Thyroid gland (tissue), 4 donors: ENCODE measurements at places on chromosomes 4 and X. TPM values are rescaled to one million over a fixed set of nuclear protein-coding genes. Genes with fewer than 3 reads are reported as not detected.
A peak's percentile ranks its signal among the peaks of the same experiment; 100 is the strongest.

DNA sequence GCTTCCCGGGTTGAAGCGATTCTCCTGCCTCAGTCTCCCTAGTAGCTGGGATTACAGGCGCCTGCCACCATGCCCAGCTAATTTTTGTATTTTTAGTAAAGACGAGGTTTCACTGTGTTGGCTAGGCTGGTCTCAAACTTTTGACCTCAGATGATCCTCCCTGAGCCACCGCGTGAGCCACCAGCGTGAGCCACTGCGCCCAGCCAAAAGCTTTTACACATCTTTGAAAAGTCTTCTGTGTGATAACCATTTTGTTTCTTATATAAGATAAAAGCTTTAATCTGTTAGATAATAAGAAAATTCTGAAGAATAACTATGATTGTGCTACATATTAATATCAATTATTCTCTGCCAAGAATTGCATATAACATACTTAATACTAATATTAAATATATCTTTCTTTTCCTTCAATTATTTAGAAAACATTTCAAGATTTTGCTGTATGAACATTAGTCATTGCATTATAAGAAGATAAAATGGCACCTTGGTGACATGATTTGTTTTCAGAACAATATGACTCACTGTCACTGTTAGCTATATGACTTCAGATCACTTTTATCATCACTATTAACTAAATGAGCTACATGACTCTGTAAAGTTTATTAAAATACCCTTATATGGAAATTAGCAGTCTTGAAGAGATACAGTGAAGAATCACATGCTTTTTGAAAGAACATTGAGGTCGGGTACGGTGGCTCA, 33.4 kb downstream of the RUFY3 start:
- no peak for DNase-seq

DNA sequence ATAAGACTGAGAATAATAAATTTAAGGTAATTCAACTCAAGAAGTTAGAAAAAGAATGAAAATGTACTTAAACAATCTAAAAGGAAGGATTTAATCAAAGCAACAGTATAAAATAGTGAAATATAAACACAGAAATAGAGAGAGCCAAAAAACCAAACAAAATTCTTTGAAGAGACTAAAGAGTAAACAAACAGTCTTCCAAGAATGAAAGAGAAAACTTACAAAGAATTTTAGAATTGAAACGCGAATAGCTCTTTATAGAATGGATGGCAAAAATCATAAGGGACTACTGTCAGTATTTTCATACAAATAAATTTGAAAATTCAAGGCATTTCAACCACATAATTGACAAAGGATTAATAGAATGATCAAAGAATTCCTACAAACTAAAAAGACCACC, 41.7 kb downstream of the VEGFC start:
- DNase-seq = no peak

DNA sequence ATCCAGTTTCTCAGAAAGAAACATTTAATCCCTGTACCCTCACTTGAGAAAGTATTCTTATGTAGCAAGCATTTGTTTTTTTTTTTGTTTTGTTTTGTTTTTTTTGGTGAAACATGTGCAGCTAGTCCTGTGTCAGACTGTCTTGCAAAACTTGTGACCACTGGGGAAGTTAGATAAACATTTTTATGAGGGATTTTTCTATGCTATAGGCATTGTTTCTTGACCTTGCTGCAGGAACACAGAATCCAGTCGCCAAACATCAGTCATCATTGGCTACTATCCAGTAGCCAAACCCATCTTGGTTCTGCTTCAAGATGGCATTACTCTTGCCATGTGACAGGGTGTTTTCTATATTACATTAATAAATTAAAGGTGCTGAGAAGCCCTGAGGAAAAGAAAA, 7.7 kb upstream of the MAPK10 start:
- DNase-seq = no peak

GRCh38 chr4:152935631-152936445, at the start of gene FHDC1:
TSS of gene FHDC1 (plus strand) at chr4:152936323. CDS start at chr4:152943058, 6,735 bp downstream.
- peak; percentile 94 for DNase-seq

GRCh38 chrX:133794126-133794525, 191.3 kb downstream of the GPC3 start:
- DNase-seq = no peak

DNA sequence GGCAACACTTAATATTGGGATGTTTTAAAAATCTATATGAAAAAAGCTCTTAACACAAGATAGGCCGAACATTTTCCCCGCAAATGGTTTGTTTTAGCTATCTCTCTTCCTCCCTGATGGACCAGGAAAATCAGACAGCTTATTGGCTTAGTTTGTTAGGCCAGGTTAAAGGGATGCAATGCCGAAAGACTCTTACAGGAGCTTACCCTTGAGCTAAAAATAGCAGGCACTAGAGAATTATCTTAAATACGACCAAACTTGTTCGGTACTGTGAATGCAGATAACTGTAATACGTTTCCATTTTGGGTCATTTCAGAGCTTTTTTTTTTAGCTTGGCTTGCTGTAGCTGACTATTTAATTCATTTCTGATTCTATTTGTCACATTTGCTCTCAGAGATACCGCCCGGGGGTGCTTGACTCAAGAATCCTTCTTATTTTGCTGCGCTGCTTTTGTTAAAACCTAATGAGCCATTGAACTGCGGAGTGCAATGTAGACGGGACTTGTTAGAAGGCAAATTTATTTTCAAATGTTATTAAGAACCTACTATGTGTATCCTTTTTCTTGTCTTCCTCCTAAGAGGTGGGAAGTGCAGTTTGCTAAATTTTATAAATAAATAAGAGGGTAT, 23.3 kb downstream of the PPARGC1A start:
- no peak for DNase-seq

- DNase-seq = no peak
Measured at GRCh38 chr4:5863461-5864113, 29.3 kb downstream of the CRMP1 start.

GRCh38 chr4:9942921-9943600, 78.2 kb downstream of the SLC2A9 start:
- DNase-seq = no peak

DNA sequence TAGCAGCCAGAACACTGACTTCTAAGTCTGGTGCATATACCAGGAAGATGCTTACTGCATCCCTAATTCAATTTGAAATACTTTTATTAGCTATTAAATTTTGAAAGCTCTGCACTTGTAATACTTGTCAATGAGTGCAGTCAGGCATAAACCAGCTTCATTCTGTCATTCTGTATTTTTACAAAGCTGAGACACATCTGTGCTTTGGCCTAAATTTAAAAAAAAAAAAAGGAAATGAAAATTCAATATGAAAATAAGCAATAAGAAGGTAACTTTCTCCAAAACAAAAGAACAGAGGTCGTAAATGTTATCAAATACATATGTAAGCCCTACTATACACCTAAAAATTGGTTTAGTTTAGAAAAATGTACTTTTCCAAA, 7.0 kb downstream of the SMIM14 start:
- DNase-seq = no peak

- no peak for DNase-seq
Measured at GRCh38 chr4:16206301-16206700, 20.0 kb downstream of the TAPT1 start.

DNA sequence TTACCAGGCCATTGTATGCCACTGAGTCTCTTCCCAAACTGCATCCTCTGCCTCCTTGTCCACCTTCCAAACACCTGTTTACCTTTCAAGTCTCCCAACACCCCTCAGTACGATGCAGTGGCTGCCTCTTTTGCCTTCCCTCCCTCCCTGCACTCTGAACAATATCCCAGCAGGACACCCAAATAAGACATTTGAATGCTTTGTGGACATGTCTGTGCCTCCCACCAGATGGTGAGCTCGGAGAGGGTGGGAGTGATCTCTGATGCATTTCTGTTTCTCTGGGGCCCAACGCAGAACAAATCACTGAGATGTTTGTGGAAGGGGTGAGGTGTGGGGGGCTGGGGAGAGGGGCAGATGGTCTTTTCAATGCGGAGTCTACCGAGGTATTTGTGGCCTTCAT, 33.4 kb downstream of the PJA1 start:
- no peak for DNase-seq

DNA sequence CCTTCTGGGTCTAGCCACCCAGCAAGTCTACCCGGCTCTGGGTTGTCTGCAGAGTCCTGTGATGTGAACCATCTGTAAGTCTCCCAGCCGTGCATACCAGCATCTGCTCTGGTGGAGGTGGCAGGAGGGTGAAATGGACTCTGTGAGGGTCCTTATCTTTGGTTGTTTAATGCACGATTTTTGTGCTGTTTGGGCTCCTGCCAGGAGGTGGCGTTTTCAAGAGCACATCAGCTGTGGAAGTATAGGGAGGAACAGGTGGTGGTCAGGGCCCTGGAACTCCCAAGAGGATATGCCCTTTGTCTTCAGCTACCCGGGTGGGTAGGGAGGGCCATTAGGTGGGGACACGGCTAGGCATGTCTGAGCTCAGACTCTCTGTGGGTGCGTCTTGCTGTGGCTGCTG, 66.5 kb upstream of the ZFP42 start:
- no peak for DNase-seq

GRCh38 chrX:64093761-64094160, 111.7 kb downstream of the AMER1 start:
- DNase-seq = no peak

- DNase-seq = no peak
Measured at GRCh38 chrX:55102754-55103153, 13.9 kb downstream of the PAGE2 start.

DNA sequence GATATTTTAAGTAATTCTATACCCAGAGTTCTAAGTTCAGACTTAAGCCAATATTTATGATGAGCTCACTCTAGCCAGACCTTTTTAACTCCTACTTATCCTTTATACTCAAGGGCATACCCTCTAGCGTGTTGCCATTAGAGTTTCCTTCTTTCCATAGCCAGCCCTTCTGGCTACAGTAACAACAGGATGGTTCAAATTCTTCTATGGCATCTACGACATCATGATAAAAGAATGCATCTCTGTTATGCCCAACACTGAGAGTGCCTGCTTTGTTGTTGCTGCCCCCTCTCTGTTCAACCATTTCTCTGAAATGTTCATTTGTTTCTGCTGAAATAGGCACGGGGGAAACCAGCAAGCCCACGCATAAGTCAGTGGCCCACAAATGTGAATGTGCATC, 104.5 kb downstream of the UBE2NL start:
- DNase-seq = no peak

- no peak for DNase-seq
Measured at GRCh38 chr4:124828382-124828781, 115.8 kb upstream of the ANKRD50 start.

DNA sequence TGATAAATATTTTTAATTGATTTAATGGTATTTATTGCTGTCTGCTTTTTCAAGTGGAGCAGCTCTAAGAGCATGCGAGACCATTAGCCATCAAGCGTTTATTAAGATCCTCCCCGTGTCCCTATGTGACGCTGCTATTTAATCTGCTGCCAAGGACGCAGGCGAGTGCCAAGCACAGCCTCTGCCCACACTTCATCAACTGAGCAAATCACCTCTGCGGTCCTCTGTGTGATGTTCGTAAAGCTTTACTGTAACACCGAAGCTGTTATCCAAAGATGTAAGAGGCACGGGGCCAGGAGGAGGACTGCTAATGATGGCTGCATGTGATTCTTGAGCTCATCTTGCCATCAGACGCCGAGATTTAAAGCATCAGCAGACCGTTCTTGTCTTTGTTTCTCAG, 79.5 kb downstream of the STOX2 start:
- DNase-seq = no peak

GRCh38 chr4:61254406-61254805, 54.3 kb downstream of the ADGRL3 start:
- DNase-seq = no peak

DNA sequence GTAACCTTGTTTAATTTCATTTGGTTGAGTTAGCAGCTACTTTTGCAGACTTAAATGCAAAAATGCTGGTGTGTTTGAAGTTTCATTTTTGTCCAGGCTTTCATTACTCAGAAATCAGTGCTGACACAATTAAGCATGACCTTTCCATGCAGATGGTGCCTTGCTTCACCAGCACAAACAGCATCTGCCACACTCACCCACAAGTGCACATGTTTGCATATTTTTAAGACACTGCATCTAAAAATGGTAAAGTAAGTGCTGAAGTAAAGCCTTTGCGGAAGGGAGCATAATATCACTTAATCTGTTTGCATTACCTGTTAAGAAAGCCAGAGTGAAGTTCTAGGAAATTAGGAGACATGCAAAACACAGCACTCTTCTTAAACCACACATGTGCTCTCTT, 7.3 kb upstream of the DAPP1 start:
- DNase-seq = no peak

DNA sequence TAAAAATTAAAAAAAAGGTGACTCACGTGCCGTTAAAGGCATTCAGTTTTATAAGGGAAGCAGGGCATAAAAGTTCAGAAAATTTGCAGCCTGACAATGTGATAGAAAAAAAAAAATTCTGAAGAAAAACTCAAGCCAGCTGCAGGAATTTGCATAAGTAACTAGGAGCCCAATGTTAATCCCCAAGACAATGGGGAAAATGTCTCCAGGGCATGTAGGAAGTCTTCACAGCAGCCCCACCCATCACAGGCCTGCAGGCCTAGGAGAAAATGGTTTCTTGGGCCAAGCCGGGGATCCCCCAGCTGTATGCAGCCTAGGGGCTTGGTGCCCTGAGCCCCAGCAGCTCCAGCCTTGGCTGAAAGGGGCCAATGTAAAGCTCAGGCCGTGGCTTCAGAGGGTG, 31.2 kb downstream of the CHM start:
- DNase-seq = no peak

- DNase-seq = no peak
Measured at GRCh38 chr4:177761692-177762091, 319.5 kb upstream of the AGA start.

Gene GPR34
- 12.1 TPM for total RNA-seq

Gene SYP
- 3.5 TPM for total RNA-seq

Gene TCEAL7
- 2.3 TPM for total RNA-seq

Gene KLB
- total RNA-seq = not detected

Gene CENPC
- total RNA-seq = 33.2 TPM

Gene MAGED2
- total RNA-seq = 176 TPM

Gene S100P
- total RNA-seq = 0.56 TPM

Gene RNF113A
- total RNA-seq = 18.0 TPM

Gene NDST3
- 0.54 TPM for total RNA-seq

Gene SORCS2
- total RNA-seq = 2.5 TPM

Gene TMPRSS11B
- total RNA-seq = not detected

Gene KDR
- total RNA-seq = 62.5 TPM

Gene TSPAN6
- total RNA-seq = 33.9 TPM

Gene OTC
- total RNA-seq = not detected

Gene HS3ST1
- total RNA-seq = 2.1 TPM

Gene PDE6B
- total RNA-seq = 6.4 TPM

Gene GAGE13
- not detected for total RNA-seq

Gene CT47B1
- not detected for total RNA-seq

Gene LRAT
- 6.9 TPM for total RNA-seq

Gene CTAG2
- not detected for total RNA-seq
